AG04450 (cell line): ENCODE measurements at places on chromosomes 12 and 14. TPM values are rescaled to one million over a fixed set of nuclear protein-coding genes. Genes with fewer than 3 reads are reported as not detected.

DNA sequence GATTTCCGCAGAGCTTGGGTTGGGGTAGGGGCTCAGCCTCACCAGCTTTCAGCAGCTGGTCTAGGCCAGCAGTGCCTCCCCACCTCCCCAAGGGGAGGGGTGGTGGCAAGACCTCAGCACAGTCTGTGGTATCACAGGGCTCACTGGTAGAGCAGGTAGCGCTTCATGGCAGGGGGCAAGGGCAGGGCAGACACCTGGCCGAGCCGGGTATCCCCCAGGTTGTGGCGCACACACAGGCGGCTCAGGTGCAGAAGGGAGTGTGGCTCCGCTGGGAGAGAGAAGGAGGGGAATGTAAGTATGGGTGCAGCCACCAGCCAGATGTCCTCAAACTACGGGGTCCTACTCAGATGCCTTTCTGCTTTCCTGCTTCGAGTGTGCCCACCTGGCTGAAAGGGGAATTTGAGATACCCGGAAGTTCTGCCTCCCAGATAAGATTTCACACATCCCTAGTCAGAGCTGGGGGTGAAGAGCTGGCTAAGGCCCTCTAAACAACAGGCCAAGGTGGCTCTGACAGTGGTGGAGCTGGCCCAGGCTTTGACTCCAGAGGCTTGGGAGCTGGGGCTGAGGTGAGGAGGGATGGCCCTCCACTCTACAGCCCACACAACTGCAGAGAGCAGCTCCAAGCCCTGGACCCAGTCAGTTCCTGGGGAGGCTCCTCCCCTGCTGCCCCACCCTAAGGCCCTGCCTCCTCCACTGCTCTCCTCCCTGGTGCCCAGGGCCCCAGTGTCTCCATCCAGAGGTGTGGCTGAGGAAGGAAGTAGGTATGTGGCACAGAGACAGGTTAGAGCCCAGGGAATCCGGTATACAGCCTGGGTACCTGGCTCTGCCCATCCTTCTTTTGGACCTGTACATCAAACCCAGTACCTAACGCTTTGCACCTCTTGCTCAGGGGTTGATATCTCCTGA is 1.8 kb downstream of the SPSB2 start:
- no peak for DNase-seq

GRCh38 chr12:108583991-108584390 is 13.9 kb downstream of the TMEM119 start:
- DNase-seq: no peak

GRCh38 chr12:38886931-38887330 is 18.5 kb downstream of the CPNE8 start:
- no peak for DNase-seq

The PIANP gene
- 1.2 and 2.2 TPM in 2 replicates for polyA plus RNA-seq

GRCh38 chr14:76304536-76305267 is 71.2 kb upstream of the ESRRB start:
- DNase-seq: no peak

GRCh38 chr14:95619785-95620417 is 66.3 kb upstream of the TCL1B start:
- DNase-seq: no peak

The MYL2 gene
- not detected in 2 replicates for polyA plus RNA-seq

The PMCH gene
- not detected in 2 replicates for polyA plus RNA-seq

DNA sequence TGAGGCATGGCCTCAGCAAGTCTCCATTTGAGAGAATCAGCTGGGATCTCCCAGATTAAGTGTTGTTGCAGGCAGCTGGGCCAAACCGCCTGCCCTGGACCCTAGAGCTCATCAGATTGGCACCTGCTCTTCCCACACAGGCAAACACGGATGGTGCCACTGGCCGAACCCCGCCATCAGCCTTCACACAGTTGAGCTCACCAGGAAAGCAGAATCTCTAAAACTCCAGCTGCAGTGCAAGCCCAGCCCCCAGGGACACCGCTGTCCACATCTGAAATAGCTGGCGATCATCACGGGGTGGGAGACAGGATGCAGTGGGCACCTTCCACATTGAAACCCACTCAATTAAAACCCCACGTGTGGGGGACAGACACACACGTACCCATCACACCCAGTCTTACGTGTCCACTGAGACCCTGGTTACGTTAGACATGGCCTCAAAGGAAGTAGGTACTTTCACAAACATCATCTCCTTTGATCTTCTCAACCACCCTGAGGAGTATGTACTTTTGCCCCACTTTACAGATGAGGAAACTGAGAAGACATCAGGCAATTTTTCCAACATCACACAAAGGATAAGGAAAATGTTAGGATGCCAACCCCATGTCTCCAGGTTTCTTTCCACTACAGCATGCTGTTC is 88.8 kb downstream of the SINHCAF start:
- no peak for DNase-seq

- DNase-seq: no peak
Observed at GRCh38 chr12:53856132-53856531, 82.5 kb upstream of the HOXC13 start.

- DNase-seq: no peak
Observed at GRCh38 chr14:104085032-104085888, at the start of gene ASPG. ASPG (plus strand) TSS chr14:104085700; CDS start chr14:104085771, 71 bp downstream.

- no peak for DNase-seq
Observed at GRCh38 chr12:27771481-27772327, 8.3 kb upstream of the KLHL42 start.

The IL23A gene
- polyA plus RNA-seq: 0.19 TPM in 1 of 2 replicates, not detected in the other

DNA sequence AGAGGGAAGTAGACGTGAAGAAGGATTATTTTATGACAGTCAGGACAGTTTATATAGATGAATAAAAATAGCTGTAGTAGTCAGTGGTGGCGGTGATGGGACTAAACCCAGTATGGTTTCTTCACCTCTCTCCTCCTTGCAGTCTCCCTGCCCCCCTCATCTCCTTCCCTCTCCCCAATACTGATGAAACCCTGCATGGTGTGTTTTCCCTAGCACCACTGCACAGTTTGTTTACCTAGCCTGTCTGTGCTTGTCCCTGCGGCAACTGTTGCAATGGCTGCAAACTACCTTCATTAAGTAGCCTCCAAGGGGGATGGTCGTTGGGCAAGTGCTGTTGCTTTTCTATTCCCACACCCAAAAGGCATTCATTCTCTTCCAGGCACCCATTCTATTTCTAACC is 14.7 kb downstream of the PCBP2 start:
- DNase-seq: no peak

GRCh38 chr12:67764055-67764454 is 115.5 kb downstream of the DYRK2 start:
- no peak for DNase-seq

DNA sequence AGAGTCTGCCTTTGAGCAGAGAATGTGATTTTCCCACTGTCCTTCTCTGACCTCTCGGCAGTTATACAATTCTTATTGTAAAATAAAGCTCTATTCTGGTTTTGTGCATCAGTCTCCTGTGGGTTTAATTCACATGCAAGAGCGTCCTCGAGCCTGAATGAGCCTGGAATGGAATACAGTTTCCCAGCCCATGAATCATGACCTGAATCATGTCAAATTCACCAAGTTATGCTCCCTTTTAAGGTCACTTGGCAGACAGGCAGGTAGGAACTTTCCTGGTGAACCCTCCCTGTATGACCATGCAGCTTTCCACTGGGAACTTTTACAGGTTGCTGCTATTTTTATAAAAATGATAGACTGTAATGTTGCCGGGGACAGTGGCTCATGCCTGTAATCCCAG is 41.7 kb downstream of the BICD1 start:
- no peak for DNase-seq

- no peak for DNase-seq
Observed at GRCh38 chr12:57187222-57188089, 29.1 kb upstream of the NXPH4 start.

DNA sequence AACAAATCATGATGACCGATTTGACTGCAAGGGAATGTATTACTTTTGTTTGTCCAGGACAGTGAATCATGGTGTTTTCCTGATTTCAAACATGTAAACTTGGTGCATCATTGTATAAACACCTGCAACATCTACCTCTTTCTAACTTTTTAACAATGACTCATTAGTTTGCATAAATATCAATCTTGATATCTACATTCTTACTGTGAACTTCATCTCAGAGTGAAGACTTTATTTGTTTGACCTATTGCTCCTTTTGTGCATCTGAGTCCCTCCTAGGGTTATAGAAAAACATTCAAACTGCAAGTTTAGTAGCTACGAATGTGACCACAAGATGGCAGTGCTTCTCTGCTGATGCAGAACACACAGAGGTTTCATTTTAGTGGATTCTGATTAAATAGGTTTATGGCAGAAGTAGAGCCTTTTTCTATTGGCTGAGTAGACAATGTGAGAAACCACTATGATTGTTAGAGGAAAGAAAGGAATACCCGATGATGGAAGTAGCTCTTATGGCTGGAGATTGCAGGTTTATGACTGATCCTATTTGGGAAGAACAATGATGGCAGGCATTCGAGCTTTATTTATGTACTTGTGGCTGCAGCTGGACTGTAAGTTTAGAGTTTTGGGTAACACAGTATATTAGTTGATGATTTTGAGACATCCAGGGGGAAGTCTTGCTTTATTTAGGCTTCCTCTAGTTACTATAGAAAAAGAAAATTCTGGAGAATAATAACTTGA is 244.2 kb upstream of the OR4E1 start:
- DNase-seq: peak; percentile 8

DNA sequence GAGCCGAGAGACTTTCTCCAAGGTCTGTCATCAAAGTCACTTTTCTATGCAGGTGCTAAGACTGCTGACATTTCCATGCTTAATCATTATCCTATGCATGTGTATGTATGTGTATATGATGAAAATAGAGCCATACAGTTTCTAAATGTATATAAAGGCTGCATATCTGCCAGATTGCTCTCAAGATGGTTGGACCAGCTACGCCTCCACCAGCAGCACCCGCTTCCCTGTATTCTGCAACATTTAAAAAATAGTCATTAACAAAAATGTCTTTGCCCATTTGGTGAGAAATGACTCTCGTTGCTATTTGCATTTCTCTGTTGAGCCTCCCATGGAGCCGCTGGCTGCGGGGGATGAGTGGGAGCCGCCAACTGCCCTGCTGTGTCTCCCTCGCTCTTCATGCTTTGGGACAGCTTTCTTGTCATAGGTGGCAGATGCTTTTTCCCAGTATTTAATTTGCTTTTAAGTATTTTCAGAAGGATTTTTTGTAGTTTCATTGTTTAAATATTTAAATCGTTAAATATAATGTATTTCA is 54.7 kb downstream of the DYNC1H1 start:
- DNase-seq: no peak

The KCNMB4 gene
- polyA plus RNA-seq: 0.14 and 0.17 TPM in 2 replicates

DNA sequence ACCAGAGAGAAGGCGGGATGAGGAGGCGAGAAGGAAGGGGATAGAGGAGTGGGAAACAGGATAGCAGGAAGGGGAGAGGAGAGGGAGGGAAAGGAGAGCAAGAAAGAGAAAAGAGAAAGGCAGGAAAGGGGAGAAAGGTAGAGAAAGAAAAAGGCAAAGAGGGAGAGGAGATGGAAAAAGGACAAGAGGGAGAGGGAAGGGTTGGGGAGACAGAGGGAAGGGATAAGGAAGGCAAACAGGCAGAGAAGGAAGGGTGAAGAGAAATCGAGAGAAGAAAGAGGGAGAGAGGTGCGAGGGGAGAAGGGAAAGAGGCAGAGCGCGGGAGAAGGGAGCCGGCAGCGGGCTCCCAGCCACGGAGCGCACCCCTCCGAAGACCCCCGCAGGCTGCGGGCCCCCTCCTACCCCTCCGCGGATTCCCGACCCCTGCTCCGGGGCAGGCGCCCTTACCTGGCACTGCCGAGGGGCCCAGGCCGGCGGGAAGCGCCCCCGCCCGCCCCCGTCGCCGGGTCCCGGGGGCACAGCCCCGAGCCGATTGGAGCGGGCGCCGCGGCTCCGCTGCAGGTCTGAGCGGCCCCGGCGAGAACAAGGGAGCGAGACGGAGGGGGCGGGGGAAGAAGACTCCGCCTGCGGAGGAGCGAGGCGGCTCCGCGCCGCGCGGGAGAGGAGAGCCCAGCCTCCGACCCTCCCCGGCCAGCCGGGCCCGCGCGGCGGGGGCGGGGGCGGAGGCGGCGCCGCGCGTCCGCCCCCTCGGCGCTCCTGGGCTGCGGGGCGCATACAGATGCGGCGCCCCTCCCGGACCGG is at the start of gene CDH24:
Gene CDH24 (minus strand): TSS at position 565 of the 801 bp plus-strand sequence. CDS start 1,787 bp downstream, outside the sequence.
- DNase-seq: no peak

The KRT79 gene
- polyA plus RNA-seq: 0.04 TPM in 1 of 2 replicates, not detected in the other

DNA sequence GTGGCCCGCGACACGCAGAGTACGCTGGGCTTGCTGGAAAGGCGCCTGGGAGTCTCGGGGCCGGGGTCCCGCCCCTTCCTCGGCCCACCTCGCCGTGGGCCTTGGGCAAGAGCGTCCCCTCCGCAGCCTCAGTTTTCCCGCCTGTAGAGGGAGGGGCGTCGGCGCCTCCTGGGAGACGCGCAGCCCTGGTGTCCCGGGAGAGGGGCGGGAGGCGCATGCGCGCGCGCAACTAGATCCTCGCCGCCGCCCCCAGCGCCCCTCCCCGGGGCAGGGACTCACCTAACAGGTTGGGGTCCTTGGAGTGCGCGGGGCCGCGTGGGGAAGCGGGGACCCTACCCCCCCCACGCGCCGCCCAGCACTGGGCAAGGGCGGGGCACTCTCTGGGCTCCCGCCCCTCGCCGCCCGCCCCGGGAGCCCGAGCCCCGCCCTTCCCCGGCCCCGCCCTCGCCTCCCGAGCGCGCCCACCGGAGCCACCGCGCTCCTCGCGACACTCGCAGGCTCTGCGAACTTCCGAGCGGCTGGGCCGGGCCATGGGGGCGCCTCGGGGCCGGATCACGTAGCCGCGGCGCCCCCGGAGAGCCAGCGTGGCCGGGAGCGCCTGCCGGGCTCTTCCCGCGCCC is at the start of gene KIF26A:
Gene KIF26A (plus strand): TSS at position 490 of the 620 bp plus-strand sequence. CDS start 136 bp downstream, outside the sequence.
- DNase-seq: no peak

- DNase-seq: peak; percentile 6
Observed at GRCh38 chr14:35747379-35747778, 61.7 kb downstream of the RALGAPA1 start.

DNA sequence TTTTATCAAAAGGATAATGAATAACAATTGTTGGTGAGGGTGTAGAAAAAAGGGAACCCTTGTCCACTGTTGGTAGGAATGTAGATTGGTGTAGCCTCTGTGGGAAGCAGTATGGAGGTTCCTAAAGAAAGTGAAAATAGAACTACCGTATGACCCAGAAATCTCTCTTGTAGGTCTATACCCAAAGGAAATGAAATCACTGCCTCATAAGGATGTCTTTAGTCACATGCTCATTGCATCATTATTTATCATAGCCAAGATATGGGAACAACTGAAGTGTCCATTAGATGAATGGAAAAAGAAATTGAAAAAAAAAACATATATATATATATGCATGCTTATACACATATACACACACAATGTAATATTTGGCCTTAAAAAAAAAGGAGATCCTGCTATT is 158.8 kb upstream of the NPAS3 start:
- DNase-seq: no peak

The ITGB7 gene
- polyA plus RNA-seq: 0.15 and 0.19 TPM in 2 replicates
